Lung (tissue), 17 donors: ENCODE measurements at places on chromosomes 1 and 21. TPM values are rescaled to one million over a fixed set of nuclear protein-coding genes. Genes with fewer than 3 reads are reported as not detected.

The TMEM269 gene
- 0.09 TPM for total RNA-seq

DNA sequence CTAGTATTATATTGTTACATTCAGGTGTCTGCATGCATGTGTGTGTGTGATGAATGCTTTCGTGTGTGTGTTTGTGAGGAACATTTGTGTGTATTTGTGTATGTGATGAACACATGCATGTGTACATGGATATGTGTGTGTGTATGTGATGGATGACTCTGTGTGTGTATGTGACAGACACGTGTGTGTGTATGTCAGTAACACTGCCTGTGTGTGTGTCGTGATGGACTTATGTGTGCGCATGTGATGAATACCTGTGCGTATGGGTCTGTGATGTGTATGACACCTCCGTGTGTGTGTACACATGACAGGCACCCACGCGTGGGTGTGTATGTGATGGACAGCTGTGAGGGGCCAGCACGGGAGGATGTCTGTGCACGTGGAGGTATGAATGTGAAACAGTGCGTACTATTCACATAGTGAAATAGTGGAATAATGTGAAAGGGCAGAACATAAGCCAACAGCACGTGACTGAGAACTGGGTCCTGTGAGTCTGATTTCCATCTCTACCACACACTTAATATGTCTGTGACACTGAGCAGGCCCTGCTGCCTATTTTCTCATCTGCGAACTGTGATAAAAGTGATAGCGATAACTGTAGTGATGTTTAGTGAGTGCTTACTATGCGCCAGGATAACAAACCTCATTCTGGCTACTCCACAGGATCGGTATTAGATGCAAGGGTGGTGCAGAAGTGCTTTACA lies 41.8 kb upstream of the CSF3R start:
- DNase-seq = no peak

The SLC6A9 gene
- 9.8 TPM for total RNA-seq

DNA sequence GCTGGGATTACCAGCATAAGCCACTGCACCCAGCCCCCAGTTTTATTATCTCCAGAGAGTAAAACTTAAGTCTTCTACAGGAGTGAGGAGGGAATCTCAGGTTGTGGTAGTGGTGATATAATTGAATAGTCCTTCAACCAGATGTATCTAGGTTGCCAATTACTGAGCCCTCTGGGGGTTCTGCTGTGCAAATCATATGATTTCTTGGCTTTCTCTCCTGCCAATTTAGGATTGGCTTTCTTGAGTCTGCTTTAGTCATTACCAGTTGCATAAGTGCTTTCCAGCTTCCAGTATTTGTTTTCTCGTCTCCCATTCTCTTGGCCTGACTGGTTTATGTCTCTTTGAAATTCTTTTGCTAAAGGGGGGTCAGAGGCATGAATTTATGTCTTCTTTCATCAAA lies 11.1 kb downstream of the CPT2 start:
- no peak for DNase-seq

The COL9A2 gene
- total RNA-seq = 16.0 TPM

The IVL gene
- 0.31 TPM for total RNA-seq

DNA sequence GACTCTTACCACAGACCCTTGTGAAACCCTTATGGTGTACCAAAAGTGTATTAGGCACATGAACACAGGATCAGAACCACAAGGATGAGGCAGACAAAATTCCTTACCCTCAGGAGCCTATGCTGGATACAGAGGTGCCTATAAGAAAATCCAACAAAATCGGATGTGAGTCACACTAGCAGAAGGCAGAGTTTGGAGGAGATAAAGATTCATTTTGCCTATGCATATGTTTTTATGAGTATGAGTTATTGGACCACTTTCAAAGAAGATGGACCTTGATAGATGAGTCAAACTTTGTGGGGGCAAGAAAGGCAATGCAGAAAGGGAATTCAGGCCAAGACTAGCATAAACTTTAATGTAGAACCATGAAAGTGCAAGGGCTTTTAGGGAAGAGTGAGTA lies 17.0 kb downstream of the CAMK1G start:
- DNase-seq = no peak

DNA sequence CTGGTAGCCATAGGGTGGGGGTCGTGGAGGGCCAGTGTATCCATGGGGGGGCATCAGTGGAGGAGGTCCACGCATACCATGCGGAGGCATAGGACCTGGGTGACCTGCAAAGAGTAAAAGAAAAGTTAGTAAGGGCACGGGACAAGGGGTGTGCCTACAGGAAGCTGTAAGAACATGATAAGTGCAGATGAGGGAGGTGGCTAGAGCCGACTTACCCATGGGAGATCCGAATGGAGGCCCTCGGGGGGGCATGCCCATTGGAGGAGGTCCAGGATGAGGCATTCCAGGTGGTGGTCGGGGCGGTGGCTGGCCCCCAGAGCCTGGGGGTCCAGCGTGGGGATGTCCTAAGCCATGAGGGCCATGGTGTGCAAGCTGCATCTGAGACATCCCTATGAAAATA lies 4.0 kb downstream of the SF3B4 start:
- DNase-seq = no peak

The DCDC2B gene
- 10.0 TPM for total RNA-seq

GRCh38 chr21:33367309-33367973 lies 35.8 kb upstream of the IFNGR2 start:
- no peak for DNase-seq

The ETV3L gene
- total RNA-seq = not detected

DNA sequence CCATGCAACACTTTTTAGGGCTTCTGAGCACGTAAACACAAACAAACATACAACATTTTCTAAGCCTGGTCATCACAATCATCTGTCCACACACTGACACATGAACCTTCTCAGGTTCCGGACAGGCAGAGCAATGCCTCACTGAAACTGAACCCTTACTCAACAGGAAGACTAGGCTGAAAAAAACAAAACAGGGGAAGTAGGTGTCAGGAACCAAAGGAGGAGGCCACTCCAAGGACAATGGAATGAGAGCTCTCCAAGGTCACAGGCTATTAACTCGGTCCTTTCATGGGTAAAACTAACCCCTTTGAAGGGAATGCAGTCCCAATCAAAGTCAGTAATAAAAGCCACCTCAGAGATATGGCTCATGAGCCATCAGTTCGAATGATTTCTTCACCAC lies 76.6 kb downstream of the FAM78B start:
- no peak for DNase-seq

DNA sequence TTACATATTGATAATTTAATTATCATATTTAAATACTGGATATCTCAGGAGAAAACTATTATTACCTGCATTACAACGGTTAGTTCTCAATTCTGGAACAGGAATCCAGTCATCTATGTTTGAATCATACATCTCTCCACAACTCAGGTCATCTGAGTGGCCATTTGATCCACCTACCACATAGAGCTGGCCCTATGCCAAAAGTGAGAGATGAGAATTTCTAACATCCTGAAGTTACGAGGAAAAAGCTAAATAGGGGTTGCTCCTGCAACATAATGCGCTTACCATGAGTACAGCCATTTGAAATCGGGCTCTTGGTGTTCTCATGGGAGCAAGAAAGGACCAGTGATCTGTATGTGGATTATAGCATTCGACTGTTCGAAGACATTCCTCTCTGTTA lies 16.9 kb downstream of the IVNS1ABP start:
- DNase-seq = no peak

DNA sequence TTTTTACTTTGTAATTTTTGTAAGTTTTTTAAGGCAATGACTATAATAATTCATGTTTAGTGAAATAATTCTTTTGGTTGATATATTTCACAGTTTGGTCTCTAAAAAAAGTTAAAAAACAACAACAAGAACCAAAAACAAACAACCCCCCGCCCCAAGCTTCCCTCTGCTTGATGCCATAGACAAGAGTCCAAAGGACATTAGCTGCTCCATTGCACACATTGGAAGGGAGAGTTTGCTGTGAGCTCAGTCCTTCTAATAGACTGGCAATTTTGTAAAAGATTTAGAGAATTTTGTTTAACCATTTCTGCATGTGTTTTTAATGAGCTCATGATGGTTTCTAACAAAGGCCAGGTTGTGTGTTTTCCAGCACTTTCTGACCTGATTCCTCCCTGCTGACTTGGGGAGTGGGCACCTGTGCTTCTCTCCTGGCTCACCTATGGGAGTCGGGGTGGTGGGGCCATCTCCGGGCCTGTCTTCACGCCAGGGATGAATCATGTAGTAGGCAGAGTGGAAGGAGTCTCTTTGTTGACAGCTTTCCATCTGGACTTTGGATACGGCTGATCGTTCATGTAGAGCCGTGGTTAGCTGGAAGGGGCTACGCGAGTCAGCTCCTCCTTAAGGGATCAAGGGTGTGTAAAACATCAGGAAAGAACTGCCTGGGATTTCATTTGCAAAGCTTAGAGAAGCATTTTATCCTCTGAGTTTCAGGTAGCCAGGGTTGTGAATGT lies 14.1 kb downstream of the ZBTB18 start:
- no peak for DNase-seq

DNA sequence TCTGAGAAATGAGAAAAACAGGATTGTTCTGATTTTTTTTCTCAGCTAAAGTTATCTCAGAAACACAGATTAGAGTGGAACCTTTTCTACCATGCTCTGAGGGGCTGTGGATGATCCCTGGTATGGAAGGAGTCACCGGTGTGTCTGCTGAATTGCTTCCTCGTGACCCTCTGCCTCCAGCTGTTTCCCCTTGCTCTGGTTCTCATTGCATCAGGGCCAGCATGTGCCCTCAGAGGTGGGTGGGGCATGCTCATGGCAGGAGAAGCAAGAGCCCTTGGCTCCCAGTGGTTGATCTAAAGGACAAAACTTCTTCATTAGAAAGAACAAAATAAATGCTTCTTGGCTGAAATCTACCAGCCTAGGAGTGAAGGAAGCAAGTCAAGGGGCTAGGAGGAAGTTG lies 183.2 kb upstream of the HMCN1 start:
- no peak for DNase-seq

DNA sequence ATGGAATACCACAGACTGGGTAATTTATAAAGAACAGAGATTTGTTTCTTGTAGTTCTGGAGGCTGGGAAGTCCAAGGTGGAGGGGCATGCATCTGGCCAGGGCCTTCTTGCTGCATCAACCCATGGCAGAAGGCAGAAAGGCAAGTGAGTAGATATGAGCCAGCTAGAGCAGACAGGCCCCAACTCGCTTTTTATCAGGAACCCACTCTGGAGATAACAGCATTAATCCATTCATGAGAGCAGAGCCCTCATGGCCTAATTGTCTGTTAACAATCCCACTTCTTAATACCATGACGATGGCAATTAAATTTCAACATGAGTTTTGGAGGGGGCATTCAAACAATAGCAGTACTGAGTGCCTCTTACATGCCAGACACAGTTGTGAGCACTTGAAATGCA lies 87.2 kb upstream of the SOX13 start:
- no peak for DNase-seq

GRCh38 chr1:46180082-46180616 lies 3.9 kb upstream of the P3R3URF start:
- DNase-seq = no peak

The LCE1E gene
- total RNA-seq = not detected
